ENCODE measurements at places on chromosomes 2 and 18.

GRCh38 chr2:31440764-31441163 is 26.2 kb upstream of the XDH start:
- DNase-seq, result no peak

- no peak for DNase-seq
Observed at GRCh38 chr2:109304242-109304641, 175.2 kb downstream of the SH3RF3 start.

- no peak for DNase-seq
Observed at GRCh38 chr2:20565623-20566236, 85.2 kb downstream of the HS1BP3 start.

- DNase-seq, result no peak
Observed at GRCh38 chr2:145759228-145759915, 1239.5 kb upstream of the ZEB2 start.

Data from stimulated activated CD4-positive, alpha-beta T cell treated with anti-CD3 and anti-CD28 coated beads, Interleukin-4, amount 100 ng/mL, for 48 hours (primary cell).